ENCODE measurements at places on chromosomes 2 and 18.

GRCh38 chr2:187171318-187171717 is 276.7 kb downstream of the CALCRL start:
- no peak for DNase-seq

DNA sequence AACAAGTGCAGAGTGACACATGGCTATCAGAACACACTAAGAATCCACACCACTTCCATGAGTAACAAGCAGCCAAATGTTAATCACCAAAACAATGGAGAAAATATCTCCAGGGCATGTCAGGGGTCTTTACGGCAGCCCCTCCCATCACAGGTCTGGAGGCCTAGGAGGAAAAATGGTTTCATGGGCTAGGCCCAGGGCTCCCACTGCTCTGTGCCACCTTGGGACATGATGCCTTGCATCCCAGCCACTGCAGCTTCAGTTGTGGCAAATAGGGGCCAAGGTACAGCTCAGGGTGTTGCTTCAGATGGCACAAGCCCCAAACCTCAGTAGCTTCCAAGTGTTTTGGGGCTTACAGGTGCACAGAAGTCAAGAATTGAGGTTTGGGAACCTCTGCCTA is 66.6 kb downstream of the NEURL3 start:
- DNase-seq = no peak

DNA sequence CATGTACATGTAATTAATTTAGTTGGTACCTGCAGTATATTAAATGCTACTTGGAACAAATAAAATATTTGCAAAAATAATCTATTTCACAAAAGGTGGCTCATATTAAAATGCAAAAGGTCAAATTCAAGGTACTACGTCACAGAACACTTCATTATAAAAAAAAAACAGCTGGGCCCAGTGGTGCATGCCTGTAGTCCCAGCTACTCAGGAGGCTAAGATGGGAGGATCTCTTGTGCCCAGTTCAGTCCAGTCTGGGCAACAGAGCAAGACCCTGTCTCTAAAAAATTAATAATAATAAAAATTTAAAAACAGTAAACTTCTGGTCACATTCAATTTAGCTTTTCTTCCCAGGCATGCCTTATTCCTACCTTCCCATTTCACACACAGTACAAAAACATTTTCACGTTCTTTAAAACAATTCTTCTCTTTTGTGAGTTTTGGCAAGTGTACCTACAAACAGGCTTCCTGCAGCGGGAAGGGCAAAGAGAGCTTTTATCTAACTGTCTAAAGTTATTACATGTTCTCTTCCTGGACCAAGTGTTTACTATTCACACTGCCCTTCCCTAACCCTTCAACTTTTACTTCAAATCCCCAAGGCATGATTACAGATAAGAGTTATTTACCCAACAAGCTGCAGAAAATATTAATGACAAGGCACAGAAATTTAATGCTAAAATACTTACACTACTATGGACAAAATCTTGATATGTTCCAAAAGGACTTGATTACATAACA is 10.7 kb downstream of the BAZ2B start:
- no peak for DNase-seq

GRCh38 chr18:40851014-40851429 is 1104.0 kb upstream of the PIK3C3 start:
- no peak for DNase-seq

GRCh38 chr2:43611987-43612894 is 16.4 kb upstream of the THADA start:
- DNase-seq = peak; percentile 78

GRCh38 chr2:171551836-171552235 is 29.6 kb downstream of the CYBRD1 start:
- no peak for DNase-seq

DNA sequence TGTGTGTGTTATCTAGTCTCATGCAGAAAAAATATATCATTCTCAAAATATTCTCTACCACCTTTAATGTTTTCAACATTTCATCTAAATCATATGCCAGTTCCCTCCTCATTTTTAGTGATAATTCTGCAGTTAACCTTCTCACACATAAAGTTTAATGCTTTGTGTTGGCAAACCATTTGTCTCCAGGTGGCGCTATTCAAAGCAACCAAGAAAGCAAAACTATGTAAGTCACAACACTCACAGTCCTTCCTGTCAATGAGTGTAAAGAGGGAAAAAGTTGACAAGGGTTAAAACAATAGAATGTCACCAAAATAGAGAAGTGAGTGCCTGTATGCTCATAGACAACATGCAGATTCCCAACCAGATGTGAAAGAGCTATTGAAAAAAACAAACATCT is 961.6 kb upstream of the LRRTM1 start:
- no peak for DNase-seq

- DNase-seq = no peak
Observed at GRCh38 chr18:72866442-72866900, 1.3 kb downstream of the NETO1 start.

DNA sequence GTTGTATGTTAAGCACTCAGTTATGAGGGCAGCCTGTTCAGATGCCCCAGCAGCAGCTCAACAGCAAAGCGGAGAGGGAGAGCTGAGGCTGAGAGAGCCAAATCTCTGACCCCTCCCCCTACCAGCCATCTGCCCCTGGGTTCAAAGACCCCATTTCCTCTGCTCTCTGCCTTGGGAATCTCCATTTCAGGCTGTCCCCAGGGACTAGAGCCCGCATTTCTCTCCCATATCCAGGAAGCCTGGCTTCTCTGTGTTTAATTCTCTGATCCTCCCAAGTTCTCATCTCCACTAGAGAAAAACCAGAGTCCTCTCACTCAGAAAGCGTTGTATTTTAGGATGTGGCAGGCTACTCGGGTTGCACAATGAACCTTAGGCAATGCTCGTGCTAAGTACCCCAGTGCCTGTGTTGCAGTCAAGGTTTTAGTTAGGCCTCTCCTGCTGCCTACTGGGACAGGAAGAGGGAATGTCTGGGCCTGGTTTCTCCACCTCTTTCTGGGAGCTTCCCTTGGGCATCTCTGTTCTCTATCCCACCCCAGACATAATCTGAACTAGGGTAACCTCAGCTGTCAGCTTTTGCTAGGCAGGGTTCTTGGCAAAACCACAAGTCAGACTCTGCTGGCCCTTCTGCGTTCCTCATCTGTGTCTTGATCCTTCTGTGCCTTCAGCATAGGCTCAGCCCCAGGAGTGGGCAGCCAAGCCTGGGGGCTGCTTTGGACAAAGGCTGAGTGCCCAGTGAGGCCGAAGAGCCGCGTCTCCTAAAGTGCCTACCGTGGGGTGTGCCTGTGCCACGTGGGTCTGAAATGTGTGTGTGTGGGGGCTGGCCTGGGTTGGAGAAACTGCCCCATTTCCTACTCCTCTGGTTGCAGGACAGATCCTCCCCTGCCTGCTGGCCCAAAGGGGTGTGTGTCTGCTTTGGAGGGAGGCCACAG is 96.8 kb downstream of the STPG4 start:
- no peak for DNase-seq

DNA sequence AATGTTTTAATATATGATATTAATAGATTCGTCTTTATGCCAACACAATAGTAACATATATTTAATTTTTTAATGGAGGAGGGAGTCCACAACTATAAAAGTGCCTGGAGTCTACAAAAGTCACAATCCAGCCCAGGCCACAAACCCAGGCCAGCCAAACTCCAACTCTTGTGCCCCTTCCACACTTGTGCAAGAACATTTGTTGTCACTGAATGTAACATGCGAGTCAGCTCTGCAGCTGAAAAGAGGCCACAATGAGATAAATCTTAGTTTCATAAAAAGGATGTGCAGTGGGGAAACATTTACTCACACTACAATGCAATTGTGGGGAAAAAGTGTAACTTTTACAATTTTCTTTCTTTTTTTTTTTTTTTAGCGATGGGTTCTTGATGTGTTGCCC is 110.8 kb downstream of the MCFD2 start:
- no peak for DNase-seq

DNA sequence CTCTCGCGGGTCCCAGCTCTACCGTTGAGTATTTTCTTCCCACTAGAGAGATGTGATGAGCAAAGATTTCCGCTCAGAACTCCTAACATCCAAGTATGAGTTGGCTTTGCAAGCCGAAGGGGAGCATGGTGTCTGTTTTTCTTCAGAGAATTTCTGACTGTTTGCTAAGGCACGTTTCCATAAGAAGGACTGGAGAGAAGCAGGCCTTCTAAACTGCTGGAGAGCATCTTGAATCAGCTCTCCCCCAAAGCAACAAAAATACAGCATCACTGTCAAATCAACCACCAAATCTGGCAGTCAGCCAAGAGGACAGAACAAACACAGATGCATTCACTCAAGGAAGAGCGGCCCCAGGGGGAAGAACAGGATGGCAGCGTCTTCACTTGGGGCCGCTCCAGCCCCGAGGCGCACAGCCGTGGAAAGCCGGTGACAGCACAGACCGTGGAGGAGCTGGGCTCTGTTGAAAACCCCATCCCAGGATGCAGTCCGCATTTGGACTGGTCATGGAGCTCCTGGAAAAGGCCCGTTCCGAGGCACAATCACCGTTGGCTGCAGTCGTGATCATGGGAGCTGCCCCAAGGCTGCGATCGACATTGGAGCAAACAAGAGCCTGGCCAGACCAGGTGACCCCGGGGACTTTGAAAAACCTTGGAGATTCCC is 101.4 kb downstream of the NFATC1 start:
- peak; percentile 82 for DNase-seq

DNA sequence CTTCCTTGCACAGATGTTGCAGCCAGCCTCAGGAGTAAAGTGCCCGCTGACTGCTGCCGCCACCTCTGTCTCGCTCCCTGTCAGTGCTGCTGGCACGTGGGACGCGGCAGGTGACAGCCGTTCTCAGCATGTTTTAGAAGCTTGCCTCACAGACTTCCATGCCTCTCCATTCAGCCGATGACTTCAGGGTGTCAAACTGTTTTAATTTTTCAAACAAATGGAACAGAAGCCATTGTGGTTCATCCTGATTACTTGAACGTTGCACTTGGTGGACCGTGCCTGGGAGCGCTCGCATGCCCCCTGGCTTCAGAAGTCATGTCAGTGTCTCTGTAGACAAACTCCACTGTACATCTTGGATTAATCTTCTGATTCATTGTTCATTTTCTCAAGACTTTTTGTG is 62.7 kb upstream of the EML6 start:
- DNase-seq = no peak

DNA sequence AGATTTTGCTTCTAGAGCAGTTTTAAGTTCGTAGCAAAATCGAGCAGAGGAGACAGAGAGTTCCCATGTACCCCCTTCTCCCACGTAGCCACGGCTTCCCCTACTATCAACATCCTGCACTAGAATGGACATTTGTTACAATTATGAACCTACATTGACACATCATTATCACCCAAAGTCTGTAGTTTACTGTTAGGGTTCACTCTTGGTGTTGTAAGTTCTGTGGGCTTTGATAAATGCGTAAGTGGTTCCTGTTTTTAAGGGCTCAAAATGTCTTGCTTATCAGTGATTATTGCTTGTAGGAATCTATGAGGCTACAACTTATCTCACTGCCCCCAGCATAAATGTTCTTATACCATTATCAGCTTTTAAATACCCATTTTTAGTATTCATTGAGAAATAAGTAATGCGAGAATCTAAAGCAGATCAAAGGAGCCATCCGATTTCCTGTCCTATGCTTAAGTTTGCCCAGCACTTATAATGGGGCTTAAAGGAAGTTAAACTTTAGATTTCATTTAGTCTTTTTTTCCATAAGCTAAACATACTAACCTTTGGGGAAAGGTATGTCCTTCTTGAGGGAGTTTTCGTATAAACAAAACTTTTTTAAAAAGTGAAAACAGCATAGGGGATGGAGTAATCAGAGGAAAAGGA is 118.7 kb downstream of the HAUS1 start:
- no peak for DNase-seq

DNA sequence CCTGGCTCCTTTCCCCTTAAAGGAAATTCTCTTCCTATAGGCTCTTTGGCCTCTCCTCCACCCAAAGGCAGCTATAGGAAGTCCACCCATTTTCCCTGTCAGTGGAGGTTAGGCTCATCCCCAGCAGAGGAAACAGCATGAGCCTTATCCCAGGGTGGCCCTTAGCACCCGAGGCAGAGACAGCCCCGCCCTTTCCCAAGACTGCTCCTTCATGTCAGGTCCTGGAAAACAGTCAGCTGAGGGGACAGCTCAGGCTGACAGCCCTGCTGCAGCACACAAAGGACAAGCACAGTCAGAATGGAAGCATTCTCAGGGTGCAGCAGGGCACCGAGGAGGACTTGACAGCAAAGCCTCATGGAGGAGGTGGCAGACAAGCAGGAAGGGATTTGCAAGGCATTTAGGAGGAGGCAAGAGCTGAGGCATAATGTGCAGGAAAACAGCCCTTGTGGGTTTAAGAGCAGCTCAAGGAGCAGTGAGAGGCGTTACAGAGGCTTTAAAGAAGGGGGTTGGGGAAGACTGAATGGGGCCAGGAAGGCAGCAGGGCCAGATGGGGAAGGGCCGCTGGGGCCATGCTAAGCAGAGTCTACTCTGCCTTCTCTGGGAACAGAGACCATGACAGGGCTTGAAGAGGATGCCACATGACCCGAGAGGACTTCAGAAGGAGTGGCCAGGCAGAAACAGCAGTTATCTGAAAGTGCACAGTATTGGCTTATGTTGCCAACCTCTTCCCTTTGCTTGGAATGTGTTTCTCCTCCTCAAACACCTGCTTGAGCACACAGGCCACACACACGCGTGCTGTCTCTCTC is 216.6 kb downstream of the SH3BP4 start:
- DNase-seq = no peak

- DNase-seq = no peak
Observed at GRCh38 chr2:172288603-172289002, 138.8 kb upstream of the ITGA6 start.

- DNase-seq = no peak
Observed at GRCh38 chr2:144267239-144267638, 252.7 kb downstream of the ZEB2 start.

DNA sequence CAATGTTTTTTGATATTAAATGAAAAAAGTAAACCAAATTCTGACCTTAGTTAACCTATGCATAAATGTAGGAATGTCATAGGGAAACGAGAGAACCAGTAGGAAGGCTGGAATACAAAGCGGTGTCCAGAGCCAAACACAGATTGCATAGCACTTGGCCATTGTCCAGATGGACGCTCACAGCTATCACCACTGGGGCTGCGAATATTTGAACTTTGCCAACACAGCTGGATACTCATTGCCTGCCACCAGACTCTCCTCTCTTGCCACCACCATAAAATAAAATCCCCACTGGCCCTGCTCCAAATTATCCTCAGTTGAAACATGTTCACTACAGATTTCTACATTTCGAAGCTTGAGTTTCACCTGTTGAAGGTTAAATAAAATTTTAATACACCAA is 159.3 kb upstream of the GULP1 start:
- DNase-seq = no peak

Data from B cell (primary cell).